ENCODE measurements at places on chromosomes 12 and 14.

GRCh38 chr14:72738161-72738611, 155.7 kb downstream of the DPF3 start:
- DNase-seq, result no peak

DNA sequence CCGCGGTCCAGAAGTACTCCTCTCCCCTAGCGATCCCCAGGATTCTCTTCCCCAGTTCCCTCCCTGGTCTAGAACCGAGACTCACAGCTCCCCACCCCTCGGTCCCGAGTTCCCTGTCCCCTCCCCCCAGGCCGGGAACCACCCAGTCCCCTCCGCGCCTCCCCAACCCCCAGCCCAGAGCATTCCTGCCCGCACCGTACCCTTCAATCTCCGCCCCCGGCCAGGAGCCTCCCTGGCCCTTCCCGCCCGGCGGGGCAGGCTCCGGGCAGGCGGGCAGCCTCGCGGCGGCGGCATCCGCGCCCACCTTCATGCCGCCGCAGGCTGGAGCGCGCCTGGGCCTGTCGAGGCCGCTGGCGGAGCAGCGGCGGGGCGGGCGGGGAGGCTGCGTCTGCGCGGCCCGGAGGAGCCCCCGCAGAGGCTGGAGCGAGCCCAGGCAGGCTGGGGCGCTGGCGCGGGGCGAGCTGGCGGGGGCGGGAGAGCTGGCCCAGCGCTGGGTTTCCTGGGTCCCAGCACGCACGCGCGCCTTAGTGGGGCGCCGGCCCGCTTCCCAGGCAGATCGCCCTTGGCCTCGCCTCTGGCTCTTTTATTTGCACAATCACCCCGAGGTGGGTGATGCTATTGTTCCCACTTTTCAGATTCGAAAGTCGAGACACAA, 22.2 kb upstream of the GPR132 start:
- no peak for DNase-seq

DNA sequence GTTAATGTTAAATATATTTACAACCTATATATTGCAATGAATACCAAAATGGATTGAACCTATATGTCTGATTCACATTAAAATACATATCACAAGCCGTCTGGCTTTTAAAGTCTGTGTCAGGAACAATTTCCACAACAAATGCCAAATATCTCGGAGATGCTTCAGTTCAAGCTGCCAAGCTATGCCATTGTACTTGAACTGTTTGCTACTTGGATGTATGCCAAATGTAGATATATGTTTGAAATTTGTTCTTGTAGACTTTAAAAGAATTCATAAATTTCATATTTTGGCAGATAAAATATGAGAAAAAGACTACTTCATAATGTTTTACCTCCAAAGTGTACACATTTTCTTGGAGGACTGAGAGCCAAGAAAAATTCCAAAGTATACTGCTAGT, 37.0 kb downstream of the WASHC3 start:
- DNase-seq, result no peak

DNA sequence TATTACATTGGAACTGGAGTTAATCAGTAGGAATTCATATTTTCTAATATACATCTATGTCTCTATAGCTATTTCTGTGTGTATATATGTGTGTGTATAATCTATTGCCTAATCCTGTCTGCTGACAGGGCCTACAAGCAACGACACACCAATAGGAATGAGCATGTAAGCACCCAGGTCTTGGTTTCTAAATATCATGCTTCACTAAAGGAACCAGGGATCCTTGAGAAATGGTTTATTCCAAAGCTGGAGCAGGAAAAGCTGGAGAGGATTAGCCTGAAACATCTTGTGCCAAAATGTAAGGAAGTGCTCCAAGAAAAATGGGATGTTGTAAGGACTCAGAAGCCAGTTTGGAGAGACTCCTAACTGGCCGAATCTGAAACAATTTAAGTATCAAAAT, 29.3 kb upstream of the LGALS3 start:
- DNase-seq, result no peak

DNA sequence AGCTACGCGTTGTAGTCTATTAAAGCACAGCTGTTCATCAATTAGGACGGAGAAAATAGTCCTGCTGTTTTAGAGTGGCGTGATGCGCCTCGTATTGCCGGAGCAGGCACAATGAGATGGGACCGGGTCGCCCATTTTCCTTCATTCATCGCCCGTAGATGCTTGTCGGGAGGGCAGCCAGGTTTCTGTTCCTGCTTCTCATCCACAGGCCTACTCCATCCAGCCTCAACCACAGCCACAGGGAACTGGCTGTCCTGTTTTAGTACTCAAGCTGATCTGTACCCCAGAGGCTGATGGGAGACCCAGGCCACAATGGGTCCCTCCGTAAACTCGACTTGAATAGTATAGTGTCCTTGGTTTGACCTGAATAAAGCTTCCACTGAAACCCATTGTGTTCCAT, 264.0 kb downstream of the VRK1 start:
- no peak for DNase-seq

All from NCI-H1930 (cell line).